Ovary (tissue), 10 donors: ENCODE measurements at places on chromosomes 4 and X.

DNA sequence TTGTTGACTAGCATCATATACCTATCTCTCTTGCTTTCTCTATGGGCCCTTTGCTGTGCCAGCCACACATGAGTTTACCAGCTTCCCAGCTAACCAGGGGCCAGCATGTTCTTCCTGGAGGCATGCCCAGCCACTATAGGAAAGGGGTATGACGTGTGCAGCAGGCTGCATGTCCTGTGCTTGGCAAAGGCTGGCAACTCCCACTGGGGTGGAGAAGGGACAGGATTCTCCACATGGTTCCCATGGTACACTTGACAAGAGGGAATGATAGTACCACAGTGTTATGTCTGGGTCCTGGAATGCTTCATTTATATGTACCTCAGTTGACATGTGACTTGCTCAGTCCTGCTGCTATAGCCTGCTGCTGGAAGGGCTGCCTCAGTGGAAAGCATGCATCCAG is 78.8 kb downstream of the TMEM164 start:
- DNase-seq = peak; percentile 31

- no peak for DNase-seq
Measured at GRCh38 chrX:73215246-73215645, 595 bp upstream of the NAP1L2 start.

GRCh38 chr4:24089851-24090534 is 200.1 kb upstream of the PPARGC1A start:
- no peak for DNase-seq

- DNase-seq = no peak
Measured at GRCh38 chr4:147683188-147683591, 773 bp downstream of the PRMT9 start.

DNA sequence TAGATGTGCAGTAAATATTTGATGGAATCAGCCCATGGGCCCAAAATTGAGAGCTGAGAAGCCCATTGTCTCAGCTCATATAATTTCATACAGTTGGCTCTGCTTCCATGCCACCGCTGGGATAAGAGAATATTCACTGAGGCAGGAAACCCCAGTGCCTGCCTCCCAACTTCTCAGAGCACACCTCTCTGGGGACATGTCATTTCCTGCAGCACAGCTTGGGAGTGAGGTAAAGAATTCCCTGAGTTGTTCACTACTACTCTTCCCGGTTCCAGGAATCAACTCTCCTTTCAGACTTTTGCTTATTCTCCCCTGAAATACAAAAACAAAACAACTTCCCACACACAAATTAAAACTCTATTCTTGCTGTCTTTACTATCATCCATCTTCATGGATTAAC is 389.3 kb downstream of the MAPK10 start:
- DNase-seq = no peak

GRCh38 chr4:6471307-6472007 is 957 bp downstream of the PPP2R2C start:
- DNase-seq = no peak

DNA sequence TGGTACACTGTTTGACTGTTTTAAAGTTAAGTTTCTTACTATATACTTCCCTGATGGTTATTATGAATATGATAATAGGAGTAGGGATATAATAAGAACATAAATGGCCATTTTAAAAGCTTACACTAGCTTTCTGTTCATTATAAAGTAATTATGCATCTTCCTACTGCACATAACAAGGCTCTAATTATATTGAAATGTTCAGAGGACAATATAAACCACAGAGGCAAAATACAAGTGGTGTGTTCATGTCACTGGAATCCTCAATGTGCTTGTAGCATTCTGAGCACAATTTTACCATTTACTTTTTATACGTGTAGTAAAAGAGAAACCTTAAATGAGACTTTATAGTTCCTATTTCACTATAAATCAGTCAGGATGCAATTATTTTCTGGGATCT is 268.3 kb downstream of the TMA16 start:
- DNase-seq = no peak

DNA sequence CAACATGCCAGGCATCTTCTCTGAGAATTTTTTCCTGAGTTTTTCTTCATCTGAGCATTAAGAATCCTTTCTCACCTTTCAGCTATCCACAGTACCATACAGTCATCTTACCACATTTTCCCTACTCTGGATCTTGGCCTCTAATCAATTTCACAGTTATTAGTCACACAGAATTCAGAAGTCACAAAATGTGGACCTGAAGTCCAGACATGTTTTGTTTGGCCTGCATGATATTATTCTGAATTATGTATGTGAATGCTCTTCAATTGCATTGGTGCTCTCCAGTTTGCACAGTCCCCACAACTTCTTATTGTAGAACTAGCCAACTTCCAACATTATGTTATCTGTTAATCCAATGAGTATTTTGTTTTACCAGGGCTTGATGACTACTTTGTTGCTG is 102.3 kb upstream of the GRIA3 start:
- DNase-seq = no peak

- no peak for DNase-seq
Measured at GRCh38 chr4:11966782-11967181, 538.1 kb upstream of the HS3ST1 start.

DNA sequence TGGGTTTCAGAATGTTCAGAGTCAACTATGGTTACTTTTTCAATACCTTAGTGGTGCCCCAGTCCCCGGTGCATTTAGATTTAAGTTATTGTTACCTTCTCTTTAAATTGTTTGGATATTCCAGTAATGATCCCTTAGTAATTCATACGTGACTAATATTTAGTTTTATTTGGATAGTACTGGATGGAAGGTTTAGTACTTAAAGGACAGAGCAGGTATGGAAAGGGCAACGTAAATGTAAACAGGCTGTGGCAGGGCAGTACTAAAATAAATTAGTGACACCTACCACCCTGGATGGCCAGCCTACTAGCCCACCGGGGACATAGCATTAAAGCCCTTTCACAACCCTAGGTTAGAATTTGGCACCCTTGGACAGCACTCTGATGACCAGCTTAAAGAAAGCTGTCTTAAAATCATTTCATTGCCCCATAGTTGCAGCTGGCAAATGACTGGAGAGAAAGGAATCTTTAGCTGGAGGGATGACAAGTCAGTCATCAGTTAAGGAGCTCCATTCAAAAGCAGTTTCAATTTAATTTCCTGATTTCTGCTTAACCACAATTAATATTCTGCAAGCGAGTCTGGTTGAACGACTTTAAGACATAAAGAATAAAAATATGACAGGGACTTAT is 16.4 kb downstream of the PLP1 start:
- no peak for DNase-seq
